ENCODE measurements at places on chromosomes 2 and 18. TPM values are rescaled to one million over a fixed set of nuclear protein-coding genes. Genes with fewer than 3 reads are reported as not detected.

- DNase-seq: no peak
Observed at GRCh38 chr2:46082531-46083485, 214.4 kb upstream of the EPAS1 start.

- no peak for DNase-seq
Observed at GRCh38 chr2:28488083-28488830, 7.6 kb upstream of the PLB1 start.

DNA sequence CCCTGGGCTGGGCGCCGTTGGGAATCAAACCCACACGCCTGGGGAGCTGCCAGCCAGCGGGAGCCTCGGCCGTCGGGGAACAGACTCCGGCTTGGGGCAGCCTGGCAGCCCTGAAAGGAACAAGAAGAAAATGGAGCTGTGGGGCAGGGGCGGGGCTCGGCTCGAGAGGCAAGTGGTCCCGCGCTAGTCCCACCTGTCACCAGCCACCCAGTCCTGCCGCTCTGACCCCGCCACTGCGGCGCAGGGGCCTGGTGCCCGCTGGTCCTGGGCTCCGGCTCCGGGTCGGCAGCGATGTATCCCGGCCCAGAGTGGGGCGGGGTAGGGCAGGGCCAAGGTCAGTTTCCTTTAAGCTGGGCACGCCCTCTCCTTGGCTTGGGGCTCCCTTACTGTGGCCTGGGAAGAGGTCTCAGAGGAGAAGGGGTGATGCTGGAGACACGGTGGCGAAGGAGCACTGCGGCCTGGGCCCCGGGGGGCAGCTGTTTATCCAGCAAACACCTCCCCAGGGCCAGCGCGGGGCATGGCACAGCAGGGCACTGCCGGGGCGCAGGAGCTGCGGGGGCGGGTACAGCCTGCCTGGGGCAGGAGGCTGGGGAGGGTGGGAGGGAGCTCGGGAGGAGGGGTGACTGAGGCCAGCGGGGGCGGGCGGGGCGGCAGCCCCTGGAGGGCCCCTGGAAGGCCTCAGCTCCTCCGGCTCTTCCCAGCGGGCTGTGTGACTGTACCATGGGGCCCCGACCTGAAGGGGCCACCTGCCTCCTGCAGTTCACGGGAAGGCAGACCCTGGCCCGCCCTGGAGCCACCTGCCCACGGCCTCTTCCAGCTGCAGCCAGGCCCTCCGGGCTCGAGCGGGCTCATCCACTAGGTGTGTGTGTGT, 15.6 kb downstream of the ODC1 start:
- DNase-seq: no peak

GRCh38 chr2:126208266-126208665, 447.7 kb upstream of the GYPC start:
- no peak for DNase-seq

MAPRE3 gene
- polyA plus RNA-seq: 12.3 TPM

DNA sequence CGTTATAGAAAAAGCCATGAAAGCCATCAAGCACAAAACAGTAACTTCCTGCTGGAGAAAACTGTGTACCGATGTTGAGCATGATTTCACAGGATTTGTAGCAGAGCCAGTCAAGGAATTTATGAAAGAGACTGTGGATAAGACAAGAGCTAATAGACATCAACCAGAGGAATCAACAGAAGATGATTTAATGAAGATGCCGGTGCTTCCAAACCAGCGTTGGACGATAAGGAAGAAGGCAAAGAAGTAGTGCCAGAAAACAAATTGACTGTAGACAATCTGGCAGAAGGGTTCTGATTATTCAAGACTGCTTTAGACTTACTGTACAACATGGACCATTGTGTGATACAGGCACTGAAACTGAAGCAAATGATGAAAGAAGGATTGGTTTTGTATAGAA, 49.5 kb upstream of the GAREM2 start:
- no peak for DNase-seq

LAMA3 gene
- 1,309 TPM for polyA plus RNA-seq

DNA sequence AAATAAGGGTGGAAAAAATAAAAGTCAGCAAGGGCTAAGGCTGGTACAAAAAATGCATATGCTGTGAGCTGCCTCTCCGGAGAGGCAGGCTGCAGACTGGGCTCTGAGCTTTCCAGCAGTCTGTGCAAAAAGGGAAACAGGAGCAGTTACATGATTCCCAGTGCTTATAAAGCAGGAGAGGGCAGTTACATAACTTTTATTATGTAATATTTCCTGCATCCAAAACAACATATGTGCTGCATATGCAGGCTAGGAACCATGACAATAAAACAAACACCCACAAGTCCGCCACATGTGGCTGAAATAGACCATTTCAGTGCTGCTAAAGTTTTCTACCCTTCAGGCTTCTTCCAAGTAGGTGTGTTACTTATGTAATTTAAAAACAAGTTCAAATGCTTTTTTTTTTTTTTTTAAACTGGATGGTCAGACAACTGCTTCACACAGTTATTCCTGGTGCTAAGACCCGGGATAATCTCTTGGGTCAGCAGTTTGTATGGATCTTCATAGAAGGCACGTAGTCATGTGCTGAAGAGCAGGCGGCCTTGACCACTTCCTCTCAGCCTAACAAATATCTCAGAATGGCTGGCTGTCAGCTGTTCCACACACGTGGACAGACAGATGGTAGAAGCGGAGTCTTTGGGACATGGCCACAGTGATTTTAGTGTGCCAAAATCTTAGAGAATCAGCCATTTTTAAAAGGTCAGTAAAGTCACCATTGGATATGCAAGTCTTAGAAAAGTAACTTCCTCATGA, 43.5 kb downstream of the ARMC9 start:
- DNase-seq: no peak

MAP3K19 gene
- polyA plus RNA-seq: not detected

CREG2 gene
- 3.6 TPM for polyA plus RNA-seq

TSHZ1 gene
- 2.0 TPM for polyA plus RNA-seq

DDX1 gene
- 71.0 TPM for polyA plus RNA-seq

- DNase-seq: no peak
Observed at GRCh38 chr2:18891600-18892345, 302.4 kb upstream of the NT5C1B start.

DNA sequence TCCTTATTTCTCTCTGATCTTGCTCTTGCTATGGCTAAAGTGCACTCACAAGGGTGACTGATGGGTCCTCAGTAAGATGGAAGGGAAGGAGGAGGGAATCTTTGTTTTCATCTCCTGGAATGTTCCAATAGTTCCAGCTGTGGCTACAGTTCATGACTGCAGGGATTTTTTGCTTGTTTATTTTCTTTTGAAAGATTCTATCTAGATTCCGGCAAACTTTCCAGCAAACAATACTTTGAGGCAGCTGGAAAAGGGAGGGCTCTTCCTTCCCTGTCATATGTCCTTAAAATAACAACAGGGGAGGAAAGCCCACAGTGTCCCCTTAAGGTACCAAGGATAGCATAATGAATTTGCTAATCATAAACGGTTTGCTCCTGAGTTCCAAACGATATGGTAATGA, 111.3 kb upstream of the SLC14A2 start:
- DNase-seq: no peak

GRCh38 chr2:240791821-240792628, 28.0 kb downstream of the KIF1A start:
- no peak for DNase-seq

GRCh38 chr2:2892378-2892777, 485.2 kb downstream of the EIPR1 start:
- no peak for DNase-seq

GRCh38 chr2:3659447-3660432, 1.7 kb downstream of the ALLC start:
- DNase-seq: no peak

DNA sequence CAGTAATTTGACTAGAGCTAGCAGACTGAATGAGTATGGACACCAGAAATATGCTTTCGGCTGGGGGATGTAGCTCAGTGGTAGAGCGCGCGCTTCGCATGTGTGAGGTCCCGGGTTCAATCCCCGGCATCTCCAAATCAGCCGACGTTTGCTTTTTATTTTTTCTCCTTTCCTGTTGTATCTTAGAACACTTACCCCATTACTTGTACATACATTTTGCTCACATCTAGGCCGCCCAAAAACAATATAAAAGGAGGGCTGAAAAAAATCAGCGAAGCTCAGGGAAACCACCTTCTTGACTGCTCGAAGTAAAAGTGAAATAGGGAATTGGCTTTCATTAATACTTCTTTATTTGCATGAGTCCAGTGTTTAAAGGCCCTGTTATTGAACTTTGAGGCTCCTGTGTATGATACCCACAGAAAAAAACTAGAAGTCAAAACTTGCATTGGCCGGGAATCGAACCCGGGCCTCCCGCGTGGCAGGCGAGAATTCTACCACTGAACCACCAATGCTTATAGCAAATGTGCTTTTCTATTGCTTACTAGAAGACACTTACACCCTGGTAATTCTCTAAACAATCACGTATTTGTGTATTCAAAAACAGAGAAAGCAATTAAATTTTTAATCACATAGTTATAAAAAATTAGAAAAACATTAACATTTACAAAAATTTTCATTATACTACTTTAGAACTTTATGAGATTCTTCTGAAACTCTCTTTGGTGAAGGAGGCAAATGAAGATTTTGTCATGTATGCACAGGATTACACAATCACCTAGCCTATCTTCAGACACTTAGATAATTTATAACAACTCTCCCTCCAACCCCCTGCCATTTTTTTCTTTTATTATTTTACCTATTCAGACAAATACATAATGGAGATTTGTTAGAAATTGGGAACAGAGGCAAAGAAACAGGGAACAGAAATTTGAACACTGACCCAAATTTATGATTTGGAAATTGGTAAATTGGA, 35.2 kb upstream of the GPD2 start:
- DNase-seq: peak; percentile 77

All from mammary epithelial cell (primary cell).